ENCODE measurements at places on chromosomes 4 and X. TPM values are rescaled to one million over a fixed set of nuclear protein-coding genes. Genes with fewer than 3 reads are reported as not detected.

GPR173 gene
- not detected for total RNA-seq

MND1 gene
- 27.6 TPM for total RNA-seq

HSD17B13 gene
- not detected for total RNA-seq

MUC7 gene
- total RNA-seq: not detected

GRCh38 chr4:77015390-77015789, 60.4 kb downstream of the CCNI start:
- peaks cover 25% of the 10 kb centered on the region for H3K4me1 ChIP-seq
- DNase-seq: no peak
- no peak overlapping the region for H3K27ac ChIP-seq
- peaks cover 8% of the 10 kb centered on the region for H3K36me3 ChIP-seq
- no peak overlapping the region for H3K4me3 ChIP-seq

GRCh38 chr4:141246683-141247429, 26.2 kb downstream of the ZNF330 start:
- H3K4me3 ChIP-seq: no peak overlapping the region
- peaks cover 4% of the 10 kb centered on the region for H3K27me3 ChIP-seq
- H3K27ac ChIP-seq: no peak overlapping the region
- DNase-seq: no peak

DNA sequence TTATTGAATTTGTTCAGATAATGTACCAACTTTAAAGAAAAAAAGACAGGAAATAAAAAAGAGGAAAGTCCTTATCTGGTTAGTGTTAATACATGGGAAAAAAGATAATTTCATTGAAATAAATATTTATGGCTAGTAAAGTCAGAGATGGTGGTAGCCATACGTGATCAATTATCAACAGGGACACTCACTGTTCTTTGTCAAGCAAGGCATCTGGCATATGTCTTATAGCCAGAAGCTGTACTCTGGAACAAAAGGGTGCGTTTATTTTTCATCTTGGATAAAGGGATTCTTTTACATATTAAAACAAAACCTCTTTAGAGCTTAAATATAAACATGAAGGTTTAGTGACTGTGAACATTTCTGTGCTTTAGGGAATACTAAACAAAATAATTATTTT, 26.7 kb downstream of the HDX start:
- H3K27me3 ChIP-seq: no peaks in the 10 kb centered on the region
- H3K27ac ChIP-seq: no peak overlapping the region
- DNase-seq: no peak
- no peaks in the 10 kb centered on the region for H3K4me1 ChIP-seq
- H3K36me3 ChIP-seq: no peaks in the 10 kb centered on the region

- H3K27ac ChIP-seq: no peak overlapping the region
- H3K4me1 ChIP-seq: no peaks in the 10 kb centered on the region
- H3K27me3 ChIP-seq: no peaks in the 10 kb centered on the region
- H3K36me3 ChIP-seq: no peaks in the 10 kb centered on the region
These were observed 529.4 kb upstream of the ACTRT1 start for GRCh38 chrX:128581615-128582014.

GRCh38 chr4:6548882-6549230, 26.1 kb upstream of the MAN2B2 start:
- no peaks in the 10 kb centered on the region for H3K4me1 ChIP-seq
- no peaks in the 10 kb centered on the region for H3K36me3 ChIP-seq
- peaks cover 7% of the 10 kb centered on the region for H3K27me3 ChIP-seq

DNA sequence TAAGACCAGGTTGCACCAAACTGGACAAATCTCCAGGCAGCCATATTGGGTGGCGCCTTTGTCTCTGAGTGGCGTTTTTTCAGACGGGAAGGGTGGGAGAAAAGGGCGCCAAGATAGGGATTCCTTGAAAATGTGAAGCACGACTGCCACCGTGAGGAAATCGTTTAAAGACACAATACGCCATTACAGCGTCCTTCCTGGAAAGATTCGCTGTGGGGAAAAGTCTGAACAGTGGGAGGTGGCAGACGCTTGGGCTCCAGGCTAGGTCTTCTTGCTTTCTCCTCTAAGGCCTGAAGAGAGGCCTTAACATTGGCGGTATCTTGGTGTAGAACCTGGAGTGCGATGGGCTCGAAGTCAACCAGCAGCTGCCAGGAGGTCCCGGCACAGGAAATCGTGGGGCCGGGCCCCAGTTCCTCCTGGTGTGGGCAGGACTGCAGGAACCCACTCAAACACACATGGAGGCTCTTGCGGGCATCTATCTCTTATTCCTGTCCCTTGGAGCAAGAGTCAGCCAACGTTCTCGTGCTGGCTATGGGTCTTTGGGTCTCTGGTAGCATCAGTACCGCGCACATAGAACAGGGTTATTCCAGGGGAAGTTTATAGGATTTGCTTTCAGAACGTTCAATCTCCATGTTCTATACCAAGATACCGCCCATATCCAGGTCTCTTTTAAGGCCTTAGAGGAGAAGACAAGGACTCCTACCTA, 208.8 kb downstream of the OR13H1 start:
- H3K4me3 ChIP-seq: no peak overlapping the region
- no peaks in the 10 kb centered on the region for H3K27me3 ChIP-seq
- no peaks in the 10 kb centered on the region for H3K4me1 ChIP-seq
- H3K36me3 ChIP-seq: peaks cover 9% of the 10 kb centered on the region
